ENCODE measurements at places on chromosomes 1 and 21. TPM values are rescaled to one million over a fixed set of nuclear protein-coding genes. Genes with fewer than 3 reads are reported as not detected.

- DNase-seq, result peak; percentile 40
These were observed 55.9 kb upstream of the RCC1 start for GRCh38 chr1:28449904-28450303.

The FCGR3B gene
- not detected for total RNA-seq

GRCh38 chr1:201506557-201507359 is at the start of gene CSRP1:
Gene CSRP1 (minus strand): TSS chr1:201507123. CDS start chr1:201496303, 10,820 bp downstream.
- DNase-seq, result peak; percentile 74

GRCh38 chr1:167137332-167137781 is 43.5 kb downstream of the STYXL2 start:
- DNase-seq, result no peak

DNA sequence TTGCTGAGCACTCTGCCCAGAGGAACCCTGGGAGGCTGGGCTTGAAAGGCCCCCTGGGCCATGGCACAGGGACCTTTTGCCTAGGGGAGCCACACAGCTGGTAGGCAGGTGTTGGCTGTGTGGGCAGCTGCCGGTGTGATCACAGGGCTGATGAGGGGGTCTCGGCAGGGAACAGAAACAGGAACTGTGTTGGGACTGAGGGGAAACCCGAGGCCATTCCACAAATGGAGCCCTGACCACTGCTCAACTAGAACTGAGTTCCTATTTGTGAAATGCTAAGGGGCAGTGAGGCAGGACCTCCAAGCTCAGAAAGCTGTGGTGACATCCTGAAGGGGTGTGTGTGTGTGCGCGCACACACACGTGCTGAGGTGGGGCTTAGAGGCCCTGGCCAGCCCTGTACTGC is 6.4 kb upstream of the THEM5 start:
- no peak for DNase-seq

- no peak for DNase-seq
These were observed 29.1 kb downstream of the TTC39A start for GRCh38 chr1:51301152-51301843.

DNA sequence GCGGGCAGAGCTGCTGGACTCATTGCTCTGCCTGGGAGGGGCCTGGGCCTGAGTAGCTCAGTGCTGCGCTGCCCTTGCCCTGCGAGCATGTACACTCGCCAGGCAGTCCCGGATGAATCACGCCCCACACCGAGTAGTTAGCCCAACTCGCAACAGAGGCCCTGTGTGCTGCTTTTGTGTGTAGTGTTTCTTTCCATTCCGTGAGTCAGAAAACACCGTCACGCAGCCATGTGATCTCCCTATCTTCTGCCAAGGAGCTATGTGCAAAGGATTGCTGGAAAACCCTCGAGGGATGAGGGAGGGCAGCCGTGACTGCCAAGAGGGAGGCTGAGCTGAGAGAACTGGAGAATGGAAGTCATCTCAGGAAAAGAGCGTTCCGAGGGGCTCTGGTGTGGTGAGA is 37.3 kb downstream of the NENF start:
- peak; percentile 93 for DNase-seq

The ADAR gene
- total RNA-seq, result 110 TPM

The KIRREL1 gene
- total RNA-seq, result 179 TPM

- DNase-seq, result no peak
These were observed 28.7 kb upstream of the BACE2 start for GRCh38 chr21:41139275-41139674.

GRCh38 chr1:225923381-225923691 is 714 bp downstream of the PYCR2 start:
- DNase-seq, result no peak

- no peak for DNase-seq
These were observed 739.3 kb downstream of the LTN1 start for GRCh38 chr21:28253338-28253737.

DNA sequence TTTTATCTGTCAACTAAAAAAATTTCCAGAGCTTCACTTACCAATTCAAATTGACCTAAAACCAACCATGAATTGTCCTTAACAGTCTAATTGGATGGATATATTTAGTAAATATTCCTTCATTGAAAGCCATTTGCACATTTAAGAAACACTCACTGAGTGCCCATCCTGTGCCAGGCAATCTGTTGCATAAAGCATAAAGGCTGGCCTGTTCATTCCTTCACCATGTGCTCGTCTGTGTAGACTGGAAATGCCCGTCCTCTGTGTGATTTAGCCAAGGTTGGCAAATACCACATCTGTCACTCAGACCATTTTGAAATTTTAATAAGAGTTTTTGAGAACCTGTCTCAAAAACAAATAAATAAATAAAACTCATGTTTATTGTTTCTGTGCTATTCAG is 57.1 kb downstream of the ZNF684 start:
- DNase-seq, result no peak

DNA sequence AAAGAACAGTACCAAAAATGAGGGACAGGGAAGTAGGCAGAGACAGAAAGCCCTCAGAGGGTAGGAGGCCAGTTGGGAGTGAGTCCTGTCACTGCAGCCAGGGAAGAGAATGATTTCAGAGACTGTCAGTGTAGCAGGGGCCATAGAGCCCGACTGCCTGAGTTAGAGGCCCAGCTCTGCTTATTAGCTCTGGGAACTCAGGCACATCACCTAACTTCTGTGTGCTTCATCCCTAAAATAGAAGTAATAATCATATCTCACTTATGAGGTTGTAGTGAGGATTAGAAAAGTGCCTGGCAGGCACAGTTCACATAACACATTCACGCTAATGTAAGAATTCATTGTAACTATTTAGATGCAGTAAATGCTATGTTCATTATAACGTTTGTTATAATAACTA is 18.3 kb downstream of the NPL start:
- no peak for DNase-seq

- no peak for DNase-seq
These were observed 45.9 kb upstream of the KIF26B start for GRCh38 chr1:245108909-245109308.

The LRIF1 gene
- 38.8 TPM for total RNA-seq

- DNase-seq, result no peak
These were observed 30.1 kb upstream of the PCBP3 start for GRCh38 chr21:45613396-45613795.

GRCh38 chr1:162644986-162645314 is 12.7 kb downstream of the DDR2 start:
- DNase-seq, result no peak

- DNase-seq, result no peak
These were observed 148.9 kb upstream of the IGSF21 start for GRCh38 chr1:17958704-17959103.

- DNase-seq, result no peak
These were observed 83.7 kb upstream of the CTTNBP2NL start for GRCh38 chr1:112312315-112312714.

DNA sequence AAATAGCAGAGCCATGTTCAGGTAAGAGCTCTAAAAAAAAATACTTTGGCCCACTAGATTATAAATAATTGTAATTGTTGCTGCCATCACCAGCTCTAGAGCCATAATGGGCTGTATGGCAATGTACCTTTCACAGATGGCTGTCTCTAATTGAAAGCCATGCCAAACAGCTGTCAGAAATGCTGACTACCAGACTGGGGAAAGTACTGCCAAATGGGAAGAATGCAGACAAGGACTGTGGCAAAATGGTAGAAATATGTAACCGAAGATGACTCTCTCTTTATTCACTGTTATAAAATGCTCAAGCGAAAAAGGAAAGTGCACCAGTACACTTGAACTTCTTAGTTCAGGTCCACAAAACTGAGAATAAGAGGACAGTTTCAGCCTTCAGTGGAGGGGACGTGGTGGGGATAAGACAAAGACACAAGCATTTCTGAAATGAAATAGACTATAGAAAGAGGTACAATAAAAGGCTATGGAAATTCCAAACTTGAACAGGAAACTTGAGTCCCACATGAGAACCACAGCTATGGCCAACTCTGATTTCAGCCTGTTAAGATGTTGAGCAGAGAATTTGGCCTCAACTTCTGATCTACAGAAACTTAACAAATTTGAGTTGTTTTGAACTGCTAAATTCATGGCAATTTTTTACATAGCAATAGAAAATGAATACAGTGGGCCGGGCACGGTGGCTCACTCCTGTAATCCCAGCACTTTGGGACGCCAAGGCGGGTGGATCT is 46.5 kb upstream of the LPGAT1 start:
- no peak for DNase-seq

DNA sequence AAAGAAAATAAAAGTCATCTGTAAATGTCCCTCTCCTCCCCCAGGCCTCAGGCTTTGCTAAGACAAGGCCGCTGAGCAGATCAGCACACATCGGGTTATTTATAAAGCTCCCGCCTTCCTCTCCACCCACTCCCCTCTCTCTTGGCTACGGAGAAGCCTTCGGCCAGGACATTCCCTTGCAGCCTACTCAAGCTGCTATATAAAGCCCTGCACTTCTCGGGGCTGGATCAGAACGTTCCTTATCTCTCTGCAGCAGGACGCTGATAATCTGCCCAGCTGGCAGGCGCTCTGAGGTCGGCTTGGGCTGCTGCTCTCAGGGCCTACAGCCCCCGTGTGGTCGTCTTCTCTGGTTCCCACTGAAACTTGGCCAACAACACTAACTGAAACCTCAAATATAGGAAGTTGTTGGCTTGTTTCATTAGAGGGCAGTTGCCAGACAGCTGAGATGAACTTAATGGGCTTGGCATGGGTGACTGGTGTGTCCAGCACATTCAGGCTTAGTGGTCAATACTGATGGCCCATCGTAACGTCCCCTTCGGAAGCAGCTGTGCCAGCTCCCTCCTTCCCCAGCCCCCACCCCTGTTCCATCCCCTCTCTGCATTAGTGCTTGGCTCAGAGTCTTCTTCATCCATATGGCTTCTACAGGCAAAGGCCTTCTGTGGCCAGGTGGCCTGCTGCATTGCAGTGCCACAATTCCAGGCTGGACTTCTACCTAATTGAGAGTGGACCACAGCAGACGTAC is 64.6 kb downstream of the IER5 start:
- DNase-seq, result peak; percentile 65

GRCh38 chr1:247212012-247212411 is 40.2 kb upstream of the ZNF124 start:
- DNase-seq, result no peak

- peak; percentile 84 for DNase-seq
These were observed at the start of gene GREM2 for GRCh38 chr1:240611619-240612480. Gene GREM2 (minus strand): TSS chr1:240612155. CDS start chr1:240493475, 118,680 bp downstream.

Measured in A172 (cell line).